ENCODE measurements at places on chromosomes 4 and X. TPM values are rescaled to one million over a fixed set of nuclear protein-coding genes. Genes with fewer than 3 reads are reported as not detected.

DNA sequence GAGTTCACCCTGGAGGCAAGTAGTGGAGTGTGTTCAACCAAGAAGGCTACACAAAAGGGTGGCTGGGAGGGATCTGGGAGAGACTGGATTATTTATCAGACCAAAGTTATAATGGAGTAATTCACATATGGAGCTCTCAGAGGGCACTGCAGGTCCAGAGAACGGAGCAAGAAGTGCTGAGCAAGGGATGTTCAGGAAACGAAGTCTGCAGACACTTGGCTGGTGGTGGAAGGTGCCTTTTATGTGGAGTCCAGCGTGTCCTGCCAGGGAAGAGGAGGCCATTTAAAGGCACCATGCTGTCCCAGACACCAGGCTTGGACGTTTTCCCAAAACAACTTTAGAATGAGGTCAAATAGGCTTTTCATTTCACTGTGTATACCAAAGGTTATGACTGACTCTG lies 130.1 kb downstream of the CEP135 start:
- peaks cover 34% of the 10 kb centered on the region for H3K4me1 ChIP-seq
- no peaks in the 10 kb centered on the region for H3K36me3 ChIP-seq
- peaks cover 4% of the 10 kb centered on the region for H3K27me3 ChIP-seq
- DNase-seq = no peak

- H3K27me3 ChIP-seq = no peaks in the 10 kb centered on the region
- no peak overlapping the region for H3K4me3 ChIP-seq
- H3K36me3 ChIP-seq = no peaks in the 10 kb centered on the region
Measured at GRCh38 chrX:65706041-65706828, 38.8 kb downstream of the MSN start.

- DNase-seq = no peak
- no peaks in the 10 kb centered on the region for H3K36me3 ChIP-seq
- peaks cover 10% of the 10 kb centered on the region for H3K27me3 ChIP-seq
- no peaks in the 10 kb centered on the region for H3K4me1 ChIP-seq
Measured at GRCh38 chrX:30981968-30982367, 89.9 kb downstream of the FTHL17 start.

GRCh38 chr4:26323821-26324220 lies 3.0 kb downstream of the RBPJ start:
- peaks cover 51% of the 10 kb centered on the region for H3K4me1 ChIP-seq
- peak overlapping the region; percentile 66 for H3K27ac ChIP-seq
- no peak for DNase-seq

- DNase-seq = no peak
- peaks cover 4% of the 10 kb centered on the region for H3K27me3 ChIP-seq
- H3K4me1 ChIP-seq = no peaks in the 10 kb centered on the region
- no peak overlapping the region for H3K4me3 ChIP-seq
- H3K36me3 ChIP-seq = no peaks in the 10 kb centered on the region
- no peak overlapping the region for H3K27ac ChIP-seq
Measured at GRCh38 chr4:59960143-59960542, 1240.0 kb upstream of the ADGRL3 start.

- H3K4me3 ChIP-seq = no peak overlapping the region
- H3K27ac ChIP-seq = no peak overlapping the region
- peaks cover 17% of the 10 kb centered on the region for H3K4me1 ChIP-seq
- H3K36me3 ChIP-seq = peaks cover 3% of the 10 kb centered on the region
- no peak for DNase-seq
Measured at GRCh38 chr4:144709159-144709558, 63.2 kb downstream of the HHIP start.

GRCh38 chr4:56496241-56496640 lies 9.3 kb upstream of the ARL9 start:
- DNase-seq = no peak
- peaks cover 45% of the 10 kb centered on the region for H3K36me3 ChIP-seq
- H3K4me3 ChIP-seq = no peak overlapping the region
- no peak overlapping the region for H3K27ac ChIP-seq

DNA sequence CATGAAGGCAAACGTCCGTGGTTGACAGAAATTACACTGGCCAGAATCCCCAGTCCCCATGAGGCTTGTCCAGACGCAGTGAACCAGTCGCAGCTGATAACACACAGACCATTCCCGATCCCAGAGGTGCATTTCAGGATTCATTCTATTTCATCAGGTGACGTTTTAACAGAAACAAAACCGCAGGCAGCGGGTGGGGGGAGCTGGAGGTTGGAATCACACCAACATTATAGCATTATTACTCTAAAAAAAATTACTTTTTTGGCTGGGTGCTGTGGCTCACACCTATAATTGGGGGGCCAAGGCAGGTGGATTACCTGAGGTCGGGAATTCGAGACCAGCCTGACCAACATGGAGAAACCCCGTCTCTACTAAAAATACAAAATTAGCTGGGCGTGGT lies 25.2 kb downstream of the NOP14 start:
- no peaks in the 10 kb centered on the region for H3K27me3 ChIP-seq
- H3K27ac ChIP-seq = no peak overlapping the region
- DNase-seq = no peak
- H3K4me3 ChIP-seq = no peak overlapping the region

GRCh38 chrX:4844376-4844775 lies 1130.9 kb upstream of the PRKX start:
- no peaks in the 10 kb centered on the region for H3K27me3 ChIP-seq
- no peaks in the 10 kb centered on the region for H3K36me3 ChIP-seq
- no peak overlapping the region for H3K4me3 ChIP-seq
- H3K27ac ChIP-seq = no peak overlapping the region
- DNase-seq = no peak

GRCh38 chr4:39025552-39026085 lies 6.6 kb downstream of the TMEM156 start:
- no peak for DNase-seq
- H3K4me1 ChIP-seq = peaks cover 29% of the 10 kb centered on the region
- no peaks in the 10 kb centered on the region for H3K36me3 ChIP-seq
- H3K27me3 ChIP-seq = no peaks in the 10 kb centered on the region
- peak overlapping the region; percentile 82 for H3K27ac ChIP-seq

GRCh38 chr4:51858605-51859202 lies 15.8 kb downstream of the DCUN1D4 start:
- DNase-seq = no peak
- peaks cover 6% of the 10 kb centered on the region for H3K36me3 ChIP-seq
- no peak overlapping the region for H3K4me3 ChIP-seq
- peaks cover 21% of the 10 kb centered on the region for H3K4me1 ChIP-seq
- no peaks in the 10 kb centered on the region for H3K27me3 ChIP-seq
- H3K27ac ChIP-seq = no peak overlapping the region

DNA sequence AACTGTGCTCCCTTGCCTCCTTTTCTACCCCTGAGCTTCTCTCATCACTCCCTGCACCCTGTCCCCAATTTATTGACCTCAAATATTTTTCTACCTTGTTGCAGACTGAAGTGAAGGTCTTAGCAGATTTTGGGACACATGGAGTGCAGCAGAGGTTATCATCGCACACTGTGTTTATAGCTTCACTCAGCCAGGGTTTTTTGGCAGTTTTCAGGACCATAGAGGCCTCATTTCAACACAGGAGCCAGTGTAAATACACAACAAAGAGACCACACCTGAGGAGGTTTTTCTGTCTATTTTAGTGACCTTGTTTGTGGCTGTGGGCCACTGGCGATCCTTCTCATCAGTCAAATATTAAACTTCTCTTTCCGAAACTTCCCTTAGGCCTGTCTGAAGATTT lies 457.1 kb downstream of the SPRY1 start:
- no peaks in the 10 kb centered on the region for H3K36me3 ChIP-seq
- DNase-seq = no peak
- no peak overlapping the region for H3K4me3 ChIP-seq

DNA sequence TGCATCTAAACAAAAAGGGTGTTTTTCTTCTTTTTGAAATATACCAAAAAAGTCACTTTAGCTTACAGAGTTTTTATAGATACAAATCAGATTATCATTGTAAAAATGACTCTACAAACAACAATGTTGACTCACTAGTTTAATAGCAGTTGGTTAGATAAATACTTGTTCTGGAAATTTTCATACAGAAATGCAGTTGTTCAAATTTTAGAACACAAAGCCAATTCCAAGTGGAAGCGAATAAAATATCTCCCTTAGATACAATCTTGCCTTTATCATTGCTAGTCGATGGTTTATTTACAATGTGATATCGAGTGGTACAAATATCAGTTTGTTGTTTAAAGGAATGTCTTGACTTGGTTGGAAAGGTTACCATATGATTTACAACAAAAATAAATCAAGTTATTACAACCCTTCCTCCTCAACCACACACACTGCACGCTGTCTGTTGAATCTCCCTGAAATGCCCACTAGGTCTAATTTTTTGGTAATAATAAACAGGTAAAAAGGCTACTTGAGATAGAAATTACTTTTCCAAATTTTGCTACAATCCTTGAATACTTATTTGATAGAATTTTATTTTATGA lies 114.8 kb downstream of the CDS1 start:
- H3K27ac ChIP-seq = no peak overlapping the region
- H3K36me3 ChIP-seq = peaks cover 55% of the 10 kb centered on the region

- H3K4me1 ChIP-seq = no peaks in the 10 kb centered on the region
- no peak overlapping the region for H3K4me3 ChIP-seq
- H3K36me3 ChIP-seq = no peaks in the 10 kb centered on the region
- H3K27me3 ChIP-seq = no peaks in the 10 kb centered on the region
- no peak for DNase-seq
Measured at GRCh38 chr4:159564615-159565014, 461.7 kb downstream of the RAPGEF2 start.

GRCh38 chr4:4541040-4541631 lies 712 bp downstream of the STX18 start:
- H3K4me3 ChIP-seq = peak overlapping the region; percentile 92
- no peaks in the 10 kb centered on the region for H3K36me3 ChIP-seq
- no peak for DNase-seq
- peak overlapping the region; percentile 89 for H3K27ac ChIP-seq

The MAGEA4 gene
- total RNA-seq = not detected
